Retinal pigment epithelial cell (primary cell): ENCODE measurements at places on chromosomes 3 and 15.

- no peak for DNase-seq
These were observed 100.1 kb downstream of the TPRA1 start for GRCh38 chr3:127490271-127491023.

- DNase-seq, result no peak
These were observed 440.9 kb downstream of the FOXP1 start for GRCh38 chr3:71142441-71143161.

GRCh38 chr3:4885316-4885715 lies 93.9 kb upstream of the BHLHE40 start:
- DNase-seq, result no peak

- DNase-seq, result no peak
These were observed 127.4 kb upstream of the MLF1 start for GRCh38 chr3:158443632-158444031.

DNA sequence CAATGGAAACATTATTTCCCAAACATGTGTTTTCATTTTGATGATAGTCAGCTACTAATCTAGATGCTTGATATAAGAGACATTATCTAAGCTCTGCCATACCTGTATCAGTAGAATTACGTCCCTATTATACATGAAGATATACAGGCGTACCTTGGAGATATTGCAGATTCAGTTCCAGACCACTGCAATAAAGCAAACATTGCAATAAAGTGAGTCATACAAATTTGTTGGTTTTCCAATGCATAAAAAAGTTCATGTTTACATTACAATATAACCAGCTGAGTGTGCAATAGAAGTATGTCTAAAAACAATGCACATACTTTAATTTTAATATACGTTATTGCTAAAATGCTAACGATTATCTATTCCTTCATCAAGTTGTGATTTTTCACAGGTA lies 236.0 kb upstream of the ZNF717 start:
- DNase-seq, result no peak

- no peak for DNase-seq
These were observed 41.4 kb upstream of the ATG7 start for GRCh38 chr3:11230832-11231231.

DNA sequence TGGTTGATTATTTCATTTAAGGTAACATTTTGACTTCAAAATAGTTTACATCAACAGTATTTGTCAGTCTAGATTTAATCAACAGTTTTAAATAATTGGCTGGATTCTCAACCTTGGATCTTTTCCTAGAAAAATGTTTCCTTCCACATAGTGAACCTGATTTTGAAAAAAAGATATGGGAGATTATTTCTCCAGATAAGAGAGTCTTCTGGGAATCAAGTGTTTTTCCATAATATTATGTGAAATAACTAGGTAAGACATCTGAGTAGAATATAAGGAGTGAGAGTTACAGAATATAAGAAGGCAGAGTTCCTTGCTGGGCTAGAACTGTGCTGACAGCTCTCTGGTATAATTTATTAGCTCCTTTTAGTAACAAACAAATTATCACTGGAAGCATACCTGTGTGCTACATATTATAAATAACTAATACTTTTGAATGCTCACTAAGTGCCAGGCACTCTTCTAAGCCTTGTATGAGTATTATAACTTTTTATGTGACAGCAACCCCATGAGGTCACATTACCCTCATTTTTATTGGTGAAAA lies 18.8 kb upstream of the TNFSF10 start:
- no peak for DNase-seq

GRCh38 chr3:11195721-11196332 lies 41.5 kb downstream of the HRH1 start:
- no peak for DNase-seq
